ENCODE measurements at places on chromosomes 2 and 18.
A peak's percentile ranks its signal among the peaks of the same experiment; 100 is the strongest.

DNA sequence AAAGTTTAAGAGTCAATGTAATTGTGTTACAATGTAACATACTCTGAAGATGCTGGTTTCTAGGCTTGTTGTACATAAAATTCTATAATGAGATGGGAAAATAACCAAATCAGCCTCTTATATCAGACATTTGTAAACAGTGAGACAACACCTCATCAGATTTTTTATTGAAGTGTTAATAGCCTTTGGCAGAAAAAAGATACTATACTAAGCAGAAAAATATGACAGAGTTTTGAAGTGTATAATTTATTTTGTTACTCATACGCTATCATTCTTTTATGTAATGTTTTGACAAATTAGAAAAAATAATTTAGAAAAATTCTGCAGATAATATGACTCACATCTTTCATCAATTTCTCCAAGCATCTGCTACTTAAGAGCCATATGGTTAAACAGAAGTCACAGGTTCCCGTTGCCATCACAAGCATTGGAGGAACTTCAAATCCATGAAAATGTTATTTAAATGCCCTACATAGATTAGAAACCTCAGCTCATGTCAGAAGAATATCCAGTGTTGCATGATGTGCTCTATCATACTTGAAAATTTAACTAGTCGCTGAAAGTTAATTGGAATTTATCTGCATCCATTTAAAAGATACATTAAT is 535.4 kb downstream of the LRP1B start:
- H3K4me1 ChIP-seq = no peaks in the 10 kb centered on the region
- H3K4me3 ChIP-seq = no peak overlapping the region
- DNase-seq = no peak
- H3K27me3 ChIP-seq = no peaks in the 10 kb centered on the region

GRCh38 chr2:228649447-228649846 is 468.0 kb upstream of the SPHKAP start:
- no peak for DNase-seq
- H3K4me3 ChIP-seq = no peak overlapping the region
- H3K27me3 ChIP-seq = no peaks in the 10 kb centered on the region
- H3K27ac ChIP-seq = no peak overlapping the region
- H3K36me3 ChIP-seq = no peaks in the 10 kb centered on the region

DNA sequence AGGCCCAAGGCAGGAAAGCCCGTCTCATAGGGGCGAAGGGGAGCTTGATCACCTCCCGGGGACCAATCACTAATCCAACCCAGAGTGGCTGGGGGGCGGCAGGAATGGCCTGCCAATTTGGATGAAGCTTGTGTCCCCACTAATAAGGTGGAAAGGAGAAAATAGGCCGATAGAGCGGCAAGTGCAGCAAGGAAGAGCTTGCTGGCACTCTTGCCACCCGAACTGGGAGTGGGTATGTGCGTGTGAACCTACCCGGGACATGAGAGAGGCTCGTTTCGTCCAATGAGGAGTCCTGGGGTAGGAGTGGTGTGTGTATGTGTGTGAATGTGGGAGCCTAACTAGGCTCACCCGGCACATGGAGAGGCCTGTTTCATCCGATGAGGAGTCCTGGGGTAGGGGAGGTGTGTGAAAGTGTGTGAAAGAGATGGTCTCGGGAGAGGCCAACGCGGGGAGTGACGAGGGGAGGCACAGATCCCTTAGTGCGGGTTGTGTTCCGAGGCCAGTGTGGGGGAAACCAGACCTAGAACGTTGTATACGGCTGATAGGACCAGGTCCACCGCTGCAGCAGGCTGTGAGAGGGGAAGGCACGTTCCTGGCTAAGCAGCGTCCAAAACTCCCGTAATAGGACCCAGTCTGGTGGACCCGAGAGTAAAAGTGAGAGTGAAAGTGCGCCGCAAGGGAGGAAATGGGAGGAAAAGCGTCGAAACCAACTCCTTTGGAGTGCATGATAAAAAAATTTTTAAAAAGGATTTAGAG is 47.1 kb upstream of the SELENOI start:
- H3K4me1 ChIP-seq = no peaks in the 10 kb centered on the region
- no peaks in the 10 kb centered on the region for H3K36me3 ChIP-seq
- H3K27me3 ChIP-seq = no peaks in the 10 kb centered on the region
- H3K27ac ChIP-seq = no peak overlapping the region
- no peak overlapping the region for H3K4me3 ChIP-seq

DNA sequence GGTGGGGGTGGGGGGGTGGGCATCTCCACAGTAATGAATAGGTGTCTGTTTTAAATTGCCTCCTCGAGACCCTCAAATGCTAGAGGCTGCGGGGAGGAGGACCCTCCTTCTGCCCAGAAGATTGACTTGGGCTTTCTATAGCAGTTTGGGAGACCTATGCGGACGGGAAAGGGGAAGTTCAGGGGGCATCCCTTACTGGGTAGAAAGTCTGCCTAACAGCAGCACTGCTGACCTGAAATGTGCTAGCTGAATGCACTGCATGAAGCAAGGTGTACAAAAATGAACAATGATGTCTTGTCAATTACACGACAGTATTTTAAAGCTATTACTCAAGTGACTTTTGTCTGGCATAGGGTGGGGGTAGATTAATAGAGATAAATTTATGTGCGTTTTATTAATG is 2.5 kb downstream of the DCC start:
- no peak overlapping the region for H3K4me3 ChIP-seq
- H3K4me1 ChIP-seq = peaks cover 2% of the 10 kb centered on the region
- H3K27me3 ChIP-seq = peaks cover 35% of the 10 kb centered on the region

GRCh38 chr2:10123281-10123680 is 742 bp downstream of the RRM2 start:
- peaks cover 42% of the 10 kb centered on the region for H3K4me1 ChIP-seq
- peaks cover 14% of the 10 kb centered on the region for H3K27me3 ChIP-seq
- H3K4me3 ChIP-seq = peak overlapping the region; percentile 96

- H3K27me3 ChIP-seq = peaks cover 4% of the 10 kb centered on the region
- no peak overlapping the region for H3K4me3 ChIP-seq
- H3K4me1 ChIP-seq = no peaks in the 10 kb centered on the region
- no peaks in the 10 kb centered on the region for H3K36me3 ChIP-seq
Measured at GRCh38 chr18:32598144-32598543, 127.5 kb upstream of the GAREM1 start.

DNA sequence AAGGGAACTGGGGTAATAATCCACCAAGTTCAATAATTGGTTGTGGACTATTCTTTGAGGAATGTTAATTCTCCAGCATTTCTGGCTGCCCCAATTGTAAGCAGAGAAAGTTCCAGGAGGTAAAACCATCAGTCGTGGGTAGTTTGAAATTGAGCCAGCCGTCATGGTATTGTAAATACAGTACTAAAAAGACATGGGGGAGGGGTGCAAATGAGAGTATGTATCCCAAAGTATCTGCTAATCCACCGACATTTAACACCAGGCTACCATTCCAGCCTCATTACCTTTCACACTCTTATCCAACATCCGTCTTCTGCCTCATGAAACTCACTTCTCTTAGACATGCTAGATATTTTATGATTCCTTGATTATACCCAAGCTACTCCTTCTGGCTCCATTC is 507.9 kb downstream of the ERBB4 start:
- no peaks in the 10 kb centered on the region for H3K27me3 ChIP-seq
- no peak for DNase-seq
- H3K36me3 ChIP-seq = no peaks in the 10 kb centered on the region
- H3K4me3 ChIP-seq = no peak overlapping the region

GRCh38 chr18:58640891-58641610 is 12.2 kb upstream of the ALPK2 start:
- no peak overlapping the region for H3K27ac ChIP-seq
- H3K4me1 ChIP-seq = peaks cover 18% of the 10 kb centered on the region
- no peak overlapping the region for H3K4me3 ChIP-seq
- H3K36me3 ChIP-seq = no peaks in the 10 kb centered on the region

GRCh38 chr2:34099377-34099776 is 500.3 kb upstream of the FAM98A start:
- no peaks in the 10 kb centered on the region for H3K27me3 ChIP-seq
- H3K4me1 ChIP-seq = no peaks in the 10 kb centered on the region
- H3K27ac ChIP-seq = no peak overlapping the region
- DNase-seq = no peak
- H3K36me3 ChIP-seq = no peaks in the 10 kb centered on the region

GRCh38 chr18:45161850-45162249 is 453.4 kb upstream of the SLC14A2 start:
- H3K4me3 ChIP-seq = no peak overlapping the region
- H3K27me3 ChIP-seq = peaks cover 6% of the 10 kb centered on the region
- no peaks in the 10 kb centered on the region for H3K4me1 ChIP-seq
- no peaks in the 10 kb centered on the region for H3K36me3 ChIP-seq

GRCh38 chr2:235314371-235314930 is 179.4 kb upstream of the AGAP1 start:
- H3K4me1 ChIP-seq = no peaks in the 10 kb centered on the region
- H3K36me3 ChIP-seq = no peaks in the 10 kb centered on the region
- no peak for DNase-seq

GRCh38 chr18:59459369-59460071 is 100.5 kb upstream of the LMAN1 start:
- H3K4me1 ChIP-seq = no peaks in the 10 kb centered on the region
- no peak overlapping the region for H3K27ac ChIP-seq
- no peak for DNase-seq
- H3K4me3 ChIP-seq = no peak overlapping the region

- H3K4me3 ChIP-seq = no peak overlapping the region
- peaks cover 25% of the 10 kb centered on the region for H3K4me1 ChIP-seq
- H3K36me3 ChIP-seq = peaks cover 3% of the 10 kb centered on the region
Measured at GRCh38 chr18:13422541-13423147, 204.1 kb downstream of the LDLRAD4 start.

DNA sequence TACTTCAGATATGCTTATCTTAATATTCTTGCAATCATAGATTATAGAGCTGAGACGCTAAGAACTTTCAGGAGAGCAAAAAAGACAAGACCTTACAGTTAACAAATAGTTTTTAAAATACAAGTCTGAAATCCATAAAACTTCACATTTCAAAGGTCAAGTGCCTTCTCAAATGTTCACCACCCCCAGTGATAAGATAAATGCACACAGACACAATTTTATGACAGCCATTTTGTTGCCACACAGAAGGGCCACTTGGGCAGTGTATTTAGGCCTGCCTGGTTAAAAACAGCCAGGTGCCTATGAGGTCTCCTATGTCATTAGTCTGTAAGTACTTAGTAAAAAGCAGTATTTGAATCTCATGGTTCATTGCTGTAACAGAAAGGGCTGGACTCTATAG is 8.1 kb upstream of the PSTPIP2 start:
- peaks cover 2% of the 10 kb centered on the region for H3K4me1 ChIP-seq
- no peaks in the 10 kb centered on the region for H3K27me3 ChIP-seq
- DNase-seq = no peak
- H3K27ac ChIP-seq = no peak overlapping the region

DNA sequence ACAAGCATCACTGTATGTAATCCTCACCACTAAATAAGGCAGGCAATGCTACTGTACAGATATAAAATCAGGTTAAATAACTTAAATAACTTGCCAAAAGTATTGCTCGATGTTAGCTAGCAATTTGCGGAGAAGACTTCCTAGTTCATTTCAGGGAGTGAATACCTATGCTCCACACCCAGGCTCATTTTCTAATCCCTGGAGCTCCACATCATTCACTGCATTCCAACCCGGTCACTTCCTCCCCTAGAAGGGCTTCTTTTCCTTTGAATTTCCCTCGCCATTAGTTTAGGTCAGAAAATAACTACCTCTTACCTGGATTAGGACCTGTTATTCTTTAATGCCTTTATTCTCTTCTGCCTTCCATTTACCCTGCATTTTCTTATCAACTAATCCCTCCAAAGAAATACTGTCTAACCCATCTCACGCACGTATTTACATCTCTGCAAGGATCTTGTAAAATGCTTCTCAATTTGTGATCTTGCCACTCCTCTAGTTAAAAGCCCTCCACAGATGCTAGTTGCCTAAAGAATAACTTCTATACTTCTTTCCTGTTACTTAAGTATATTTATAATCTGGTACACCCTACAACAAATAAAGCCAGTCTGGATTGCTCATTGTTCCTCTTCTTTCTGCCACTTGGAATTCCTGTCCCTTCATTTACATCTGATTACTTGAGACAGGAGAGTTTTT is 599.8 kb downstream of the NRXN1 start:
- H3K27ac ChIP-seq = no peak overlapping the region
- H3K36me3 ChIP-seq = no peaks in the 10 kb centered on the region
- DNase-seq = no peak
- no peaks in the 10 kb centered on the region for H3K27me3 ChIP-seq

DNA sequence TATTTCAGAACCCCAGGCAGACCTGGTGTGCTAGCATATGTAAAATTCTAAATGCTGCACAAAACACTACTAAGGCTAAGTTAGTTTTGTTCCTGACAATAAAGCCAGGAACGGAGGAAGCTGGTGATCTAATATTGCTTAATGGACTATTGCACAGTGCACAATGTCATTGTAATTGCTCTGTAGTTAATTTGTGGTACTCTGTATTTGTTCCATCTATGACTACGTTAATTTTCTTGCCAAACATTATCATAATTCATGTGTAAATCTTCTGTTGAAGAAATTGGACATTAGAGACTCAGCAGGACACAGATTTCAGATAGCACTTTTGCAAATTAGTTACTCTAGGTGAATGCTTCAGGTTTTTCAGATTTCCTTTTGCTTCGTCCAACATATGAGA is 232.3 kb downstream of the RIT2 start:
- no peaks in the 10 kb centered on the region for H3K36me3 ChIP-seq
- no peak for DNase-seq
- no peaks in the 10 kb centered on the region for H3K27me3 ChIP-seq
- no peaks in the 10 kb centered on the region for H3K4me1 ChIP-seq

DNA sequence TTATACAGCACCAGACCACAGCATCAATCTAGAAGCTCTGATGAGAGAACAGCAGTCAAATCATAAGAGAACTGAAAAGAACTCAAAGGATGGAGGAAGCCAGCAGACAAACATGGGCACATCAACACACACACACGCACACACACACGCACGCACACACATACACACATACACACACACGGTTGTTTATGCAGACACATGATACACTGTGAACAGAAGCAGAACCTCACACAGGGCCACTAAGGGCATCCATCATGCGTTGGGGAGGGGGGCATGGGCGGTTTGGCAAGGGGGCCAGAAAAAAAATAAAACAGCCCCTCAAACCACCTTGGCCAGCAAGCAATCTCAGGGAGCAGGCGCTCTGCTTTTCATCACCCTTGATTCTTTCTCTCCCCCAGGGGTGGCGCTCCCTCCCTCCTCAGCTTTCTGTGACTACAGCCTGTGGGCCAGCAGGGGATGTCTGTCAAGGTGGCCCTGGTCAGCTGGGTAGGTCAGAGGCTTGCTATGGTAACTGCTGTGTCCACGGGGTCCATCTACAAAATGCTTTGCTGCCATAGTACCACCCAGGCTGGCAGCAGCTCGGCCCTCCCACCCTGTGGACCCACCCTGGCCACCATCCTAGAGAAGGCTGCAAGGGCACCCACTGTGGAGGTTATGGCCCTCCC is 318.0 kb downstream of the CELF4 start:
- H3K4me1 ChIP-seq = peaks cover 3% of the 10 kb centered on the region
- no peak overlapping the region for H3K4me3 ChIP-seq
- no peak for DNase-seq

- H3K27me3 ChIP-seq = no peaks in the 10 kb centered on the region
- no peak overlapping the region for H3K27ac ChIP-seq
- H3K36me3 ChIP-seq = peaks cover 7% of the 10 kb centered on the region
- peaks cover 19% of the 10 kb centered on the region for H3K4me1 ChIP-seq
- no peak for DNase-seq
Measured at GRCh38 chr2:102009557-102009956, 17.8 kb downstream of the IL1R2 start.

Measured in activated naive CD8-positive, alpha-beta T cell treated with anti-CD3 and anti-CD28 coated beads for 36 hours (primary cell).